Stimulated activated CD4-positive, alpha-beta T cell treated with anti-CD3 and anti-CD28 coated beads, Interleukin-12 subunit alpha, Interleukin-12 subunit beta, amount 100 ng/mL, for 4 hours (primary cell): ENCODE measurements at places on chromosomes 11 and 22.

GRCh38 chr11:101880222-101880621 lies 34.6 kb upstream of the CEP126 start:
- DNase-seq, result no peak

- DNase-seq, result no peak
These were observed 32.5 kb upstream of the GRAMD4 start for GRCh38 chr22:46587492-46588278.

GRCh38 chr22:38973289-38974169 lies 8.6 kb upstream of the APOBEC3B start:
- DNase-seq, result peak; percentile 58

DNA sequence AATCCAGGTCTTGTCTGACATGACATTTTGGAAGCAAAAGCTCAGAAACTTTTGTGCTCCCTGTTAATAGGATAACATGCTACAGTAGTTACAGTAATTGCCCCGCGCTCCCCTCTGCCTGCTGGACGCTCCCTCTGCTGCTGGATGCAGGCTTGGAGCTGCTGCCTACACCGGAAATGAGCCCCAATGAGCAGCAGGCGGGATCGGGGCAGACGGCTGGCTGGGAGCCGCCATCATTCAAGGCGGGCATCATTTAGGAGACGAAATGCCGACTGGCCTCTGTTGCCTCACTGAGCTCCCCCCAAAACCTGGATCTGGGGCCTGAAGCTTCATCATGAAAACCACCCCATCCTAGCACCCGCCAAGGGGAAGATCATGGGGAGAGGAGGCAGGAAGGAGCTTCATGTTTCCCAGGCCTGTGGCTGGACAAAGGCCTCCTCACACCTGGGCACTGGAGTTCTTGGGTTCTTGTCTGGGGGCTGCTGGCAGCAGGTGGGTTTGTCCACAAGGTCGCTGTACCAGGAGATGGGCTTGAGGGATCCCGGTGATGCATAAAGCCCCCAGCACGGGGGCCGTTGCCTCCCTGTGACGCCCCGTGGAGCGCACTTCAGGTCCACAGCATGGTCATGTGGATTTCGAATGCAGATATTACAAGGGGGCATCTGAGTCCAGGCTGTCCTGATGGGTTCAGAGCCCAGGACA lies 664.3 kb downstream of the BRD1 start:
- DNase-seq, result no peak

DNA sequence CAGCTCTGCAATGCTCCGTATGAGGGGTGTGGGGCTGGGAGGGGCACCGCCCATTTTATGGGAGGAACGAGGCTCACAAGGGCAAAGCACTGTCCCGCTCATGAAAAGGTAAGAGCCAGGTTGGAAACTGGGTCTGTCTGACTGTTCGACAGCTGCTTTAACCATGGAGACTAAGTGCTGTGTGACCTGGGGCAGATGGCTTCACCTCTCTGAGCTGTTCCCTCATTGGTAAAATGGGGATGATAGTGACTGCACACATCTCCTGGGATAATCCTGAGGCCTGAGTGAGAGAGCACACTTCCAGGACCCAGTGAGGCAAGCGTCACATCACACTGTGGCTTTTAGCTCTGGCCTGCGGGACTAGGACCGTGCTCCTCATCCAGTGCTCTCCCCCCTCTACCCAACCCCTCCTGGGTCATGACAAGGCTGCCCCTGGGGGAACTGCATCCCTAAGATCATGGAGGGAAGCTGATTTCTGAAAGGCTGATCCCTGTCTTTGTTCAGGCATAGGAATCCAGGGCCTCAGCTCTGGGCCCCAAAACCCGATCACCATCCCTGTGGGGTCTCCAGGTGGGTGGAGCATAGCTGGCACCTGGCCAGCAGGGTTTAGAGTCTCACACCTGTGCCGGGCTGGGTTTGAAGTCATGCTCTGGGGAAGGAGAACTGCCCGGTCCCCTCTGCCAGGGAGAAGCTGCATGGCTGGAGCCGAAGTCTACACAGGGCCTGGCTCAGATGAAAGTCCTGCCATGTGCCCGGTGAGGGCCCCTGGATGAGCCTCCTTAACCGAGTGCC lies 21.3 kb downstream of the FGF3 start:
- no peak for DNase-seq

- DNase-seq, result no peak
These were observed 6.4 kb upstream of the CCDC88B start for GRCh38 chr11:64333556-64333955.

- no peak for DNase-seq
These were observed 32.4 kb downstream of the MCAM start for GRCh38 chr11:119284344-119285157.

DNA sequence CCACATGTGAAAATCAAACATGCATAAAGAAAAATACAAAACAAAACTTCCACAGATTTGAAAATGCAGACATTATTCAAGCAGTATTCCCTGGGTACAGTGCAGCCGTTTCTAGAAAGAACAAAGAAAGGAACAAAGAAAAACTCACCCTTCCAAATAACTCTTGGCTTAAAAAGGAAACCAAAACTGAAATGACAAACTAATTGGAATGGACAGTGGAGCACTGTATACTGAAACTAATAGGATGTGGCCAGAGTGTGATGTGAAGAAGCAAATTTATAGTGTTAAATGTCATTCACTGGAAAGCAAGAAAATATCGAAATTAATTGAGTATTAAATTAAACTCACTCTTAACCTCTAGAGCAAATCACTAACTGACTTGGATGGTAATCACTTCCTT lies 55.4 kb downstream of the QSER1 start:
- no peak for DNase-seq

GRCh38 chr11:2807801-2808241 lies 77.8 kb downstream of the CDKN1C start:
- DNase-seq, result no peak

- DNase-seq, result no peak
These were observed 22.2 kb downstream of the LARGE1 start for GRCh38 chr22:33898121-33898520.

DNA sequence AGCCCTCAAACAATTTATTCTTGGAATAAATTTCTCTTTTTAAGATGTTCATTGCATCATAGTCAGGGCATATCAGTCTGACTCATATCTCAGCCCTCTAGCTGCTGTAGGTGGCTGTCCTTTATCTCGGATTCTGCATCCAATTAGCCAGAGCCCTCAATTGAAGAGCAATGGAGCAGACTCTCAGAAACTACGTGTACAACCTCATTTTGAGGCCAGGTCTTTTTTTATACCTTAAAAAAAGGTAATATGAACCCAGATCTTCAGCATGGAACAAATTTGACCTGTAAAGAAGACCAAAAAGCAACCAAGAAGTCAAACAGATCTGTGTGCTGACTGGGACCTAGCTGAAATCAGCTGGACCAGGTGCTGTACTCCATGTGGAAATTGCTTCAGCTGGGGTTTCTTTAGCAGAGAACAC lies 8.7 kb downstream of the OR52A5 start:
- DNase-seq, result no peak

- DNase-seq, result no peak
These were observed 50.3 kb upstream of the FIBIN start for GRCh38 chr11:26943636-26944035.

DNA sequence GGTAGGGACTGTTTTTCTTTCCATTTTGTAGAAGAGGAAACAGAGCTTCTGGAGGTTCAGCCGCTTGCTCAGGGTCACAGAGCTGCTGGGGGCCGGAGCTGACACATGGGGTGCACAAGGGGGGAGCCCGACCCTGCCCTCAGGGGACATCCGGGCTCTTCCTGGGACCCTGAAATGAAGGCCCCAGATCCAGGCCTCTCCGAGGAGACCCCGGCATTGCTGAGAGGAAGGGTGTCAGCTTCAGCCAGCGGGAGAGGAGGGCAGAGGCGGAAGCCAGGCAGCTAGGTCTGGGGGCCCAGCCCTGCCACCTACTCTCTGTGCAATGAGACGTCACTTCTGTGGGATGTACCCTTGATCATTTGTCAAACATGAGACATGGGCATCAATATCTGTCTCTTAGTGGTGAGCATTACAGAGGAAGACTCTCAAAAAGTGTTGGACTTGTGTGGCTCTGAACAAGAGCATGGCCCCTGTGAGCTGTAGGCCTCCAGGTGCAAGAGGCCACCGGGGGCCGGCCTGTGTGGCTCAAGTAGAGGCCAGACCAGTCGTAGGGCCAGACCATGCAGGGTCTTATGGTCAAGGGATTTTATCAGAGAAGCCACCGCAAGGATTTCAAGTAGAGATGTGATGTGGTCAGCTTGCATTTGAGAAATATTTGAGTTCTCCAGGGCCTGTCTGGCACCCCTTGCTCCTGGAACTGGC lies 10.3 kb downstream of the MPPED1 start:
- DNase-seq, result no peak

- DNase-seq, result no peak
These were observed 52.7 kb upstream of the GRAMD1B start for GRCh38 chr11:123377355-123377754.

DNA sequence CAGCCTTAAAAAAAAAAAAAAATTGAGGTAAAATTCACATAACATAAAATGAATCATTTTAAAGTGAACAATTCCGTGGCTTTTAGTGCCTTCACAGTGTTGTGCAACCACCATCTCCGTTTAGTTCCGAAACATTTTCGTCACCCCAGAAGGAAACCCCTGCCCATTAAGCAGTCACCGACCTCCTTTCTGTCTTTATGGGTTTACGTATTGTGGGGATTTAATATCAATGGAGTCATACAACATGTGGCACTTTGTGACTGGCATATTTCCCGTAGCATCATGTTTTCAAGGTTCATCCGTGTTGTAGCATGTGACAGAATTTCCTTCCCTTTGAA lies 65.5 kb downstream of the BCR start:
- DNase-seq, result no peak

DNA sequence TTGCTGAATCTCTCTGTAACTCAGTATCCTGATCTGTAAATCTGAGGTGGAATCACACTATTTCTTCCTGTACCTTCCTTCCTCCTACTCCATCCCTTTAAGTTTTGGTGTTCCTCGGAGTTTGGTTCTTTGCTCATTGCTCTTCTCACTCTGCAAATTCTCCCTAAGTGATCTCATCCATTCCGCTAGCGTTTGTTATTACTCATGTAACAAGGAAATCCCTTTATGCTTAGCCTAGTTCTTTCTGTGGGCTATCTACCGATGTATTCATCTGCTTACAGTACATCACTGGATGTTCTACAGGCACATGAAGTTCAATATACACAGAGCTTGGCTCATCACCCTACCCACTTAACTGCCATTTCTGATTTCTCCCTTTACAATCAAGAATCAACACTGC lies 1.6 kb upstream of the CEP295 start:
- no peak for DNase-seq

- DNase-seq, result no peak
These were observed 5.4 kb downstream of the TMPRSS13 start for GRCh38 chr11:117923773-117924172.

DNA sequence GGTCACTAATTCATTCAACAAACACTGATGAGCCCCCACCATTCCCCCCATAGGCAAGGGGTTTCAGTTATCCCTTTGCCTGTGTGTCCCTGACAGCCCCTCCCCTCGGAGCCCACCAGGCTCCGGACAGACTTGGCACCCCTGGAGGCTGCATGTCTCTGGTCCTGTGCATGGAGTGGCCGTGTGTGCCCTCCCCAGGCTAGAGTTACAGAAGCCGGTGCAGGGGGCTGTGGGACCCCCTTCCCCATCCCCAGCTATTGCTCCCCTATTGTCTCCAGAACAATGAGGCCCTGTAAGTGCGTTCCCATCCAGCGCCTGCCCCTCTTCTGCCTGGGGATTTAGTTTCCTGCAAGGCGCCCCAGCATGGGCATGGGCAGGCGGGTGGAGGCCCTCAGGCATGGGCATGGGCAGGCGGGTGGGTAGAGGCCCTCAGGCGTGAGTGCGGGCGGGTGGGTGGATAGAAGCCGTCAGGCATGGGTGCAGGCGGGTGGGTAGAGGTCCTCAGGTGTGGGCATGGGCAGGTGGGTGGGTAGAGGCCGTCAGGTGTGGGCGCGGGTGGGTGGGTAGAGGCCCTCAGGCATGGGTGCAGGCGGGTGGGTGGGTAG lies 1.5 kb downstream of the MUC2 start:
- DNase-seq, result no peak

DNA sequence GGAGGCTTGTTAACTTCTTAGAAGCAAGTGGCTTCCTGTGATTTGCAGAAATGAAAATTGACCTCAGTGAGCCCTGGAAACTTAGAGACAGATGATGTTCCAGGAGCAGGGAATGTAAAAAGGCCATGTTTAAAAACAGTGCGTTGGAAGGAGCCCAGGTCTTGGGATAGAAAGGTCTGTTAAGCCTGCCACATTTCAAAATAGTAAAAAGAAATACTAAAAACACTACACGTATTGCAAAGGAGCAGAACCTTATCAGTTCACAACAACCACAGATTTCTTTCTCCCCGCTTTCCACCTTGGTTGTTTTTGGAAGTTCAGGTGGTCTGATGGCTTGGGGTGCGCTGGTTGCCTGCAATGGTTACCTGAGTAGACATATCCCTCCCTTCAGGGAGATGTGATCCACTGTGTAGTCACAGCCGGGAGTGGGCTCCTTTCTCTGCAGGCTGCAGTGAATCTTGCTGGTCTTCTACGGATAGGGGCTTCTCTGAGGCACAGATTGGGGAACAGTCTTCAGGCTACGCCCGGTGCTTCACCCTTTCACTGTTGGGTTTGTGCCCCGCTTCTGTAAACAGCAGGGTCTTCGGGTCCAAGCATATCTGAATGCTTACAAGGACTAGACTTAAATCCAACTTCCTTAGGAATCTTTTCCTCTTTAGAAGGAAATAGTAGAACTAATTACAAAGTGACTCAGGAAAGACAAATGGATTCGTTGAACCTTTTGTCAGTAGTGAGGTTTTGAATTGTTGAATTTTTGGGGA lies 1.9 kb downstream of the TEAD1 start:
- no peak for DNase-seq

DNA sequence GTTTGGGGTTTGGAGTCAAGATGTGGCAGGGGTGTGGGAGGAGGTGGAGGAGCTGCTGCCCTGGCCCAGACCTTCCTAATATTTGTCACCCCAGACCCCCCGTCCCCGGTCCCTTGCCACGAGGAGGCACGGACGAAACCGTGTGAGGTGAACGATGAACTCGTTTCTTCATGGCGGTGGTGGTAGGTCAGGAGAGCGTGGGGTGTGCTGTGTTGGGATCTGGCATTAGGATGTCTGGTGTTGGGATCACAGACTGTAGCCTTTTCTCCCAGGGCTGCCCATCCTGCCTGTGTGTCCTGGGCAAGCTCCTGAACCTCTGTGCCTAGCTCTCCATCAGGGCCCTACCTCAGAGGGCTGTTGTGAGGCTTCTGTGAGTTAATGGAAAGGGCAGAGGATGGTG lies 8.4 kb downstream of the MAPK8IP2 start:
- DNase-seq, result no peak
